ENCODE measurements at places on chromosomes 5 and 9. TPM values are rescaled to one million over a fixed set of nuclear protein-coding genes. Genes with fewer than 3 reads are reported as not detected.

GRCh38 chr5:9829621-9830020 lies 199.5 kb upstream of the TAS2R1 start:
- no peak for DNase-seq

DNA sequence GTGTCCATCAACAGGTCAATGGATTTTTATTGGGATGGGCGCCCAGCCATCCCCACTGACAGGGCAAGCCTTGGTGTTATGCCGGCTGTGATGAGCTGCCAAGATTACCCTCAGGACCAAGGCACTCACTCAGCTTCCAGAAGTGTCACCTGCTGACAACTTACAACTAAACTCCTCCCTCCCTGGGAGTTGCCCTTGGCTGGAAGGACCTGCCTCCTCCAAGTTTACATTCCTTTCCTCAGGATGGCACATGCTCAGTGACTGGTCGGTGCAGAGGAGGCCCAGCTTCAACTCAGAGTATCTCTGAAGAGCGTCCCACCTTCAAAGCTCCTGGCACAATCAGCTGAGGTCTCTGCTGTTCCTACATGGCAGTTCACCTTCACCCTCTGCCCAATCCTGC lies 52.5 kb upstream of the ZBTB43 start:
- DNase-seq = no peak

- DNase-seq = peak; percentile 51
Observed at GRCh38 chr5:18745042-18745987, 1111.1 kb downstream of the TAF11L14 start.

PTPRD gene
- 1.9 TPM for total RNA-seq
